ELR (cell line): ENCODE measurements at places on chromosomes 1 and 21.

GRCh38 chr1:248704606-248705005, 2.0 kb upstream of the OR14I1 start:
- DNase-seq = no peak

DNA sequence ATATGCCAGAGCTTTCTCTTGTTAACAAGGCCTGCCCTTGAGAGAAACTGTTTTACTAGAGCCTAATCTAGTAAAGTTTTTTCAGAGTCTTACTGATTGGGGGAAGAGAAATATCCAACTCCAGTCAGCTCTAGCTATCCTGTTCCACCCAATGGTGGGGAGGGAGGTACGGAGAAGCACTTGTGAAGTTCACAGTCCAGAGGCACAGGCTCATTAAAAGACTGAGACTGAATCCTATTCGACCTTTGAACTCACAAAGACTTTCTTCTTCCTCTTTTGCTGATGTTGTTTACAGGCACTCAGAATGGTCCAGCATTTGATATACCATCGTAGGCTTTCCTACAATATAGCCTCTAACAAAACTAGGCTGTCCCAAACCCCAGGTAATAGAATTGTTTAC, 15.5 kb upstream of the SFT2D2 start:
- no peak for DNase-seq

GRCh38 chr1:119366424-119366823, 2.2 kb upstream of the HAO2 start:
- no peak for DNase-seq

- no peak for DNase-seq
Observed at GRCh38 chr1:18936814-18937481, 19.5 kb downstream of the IFFO2 start.

DNA sequence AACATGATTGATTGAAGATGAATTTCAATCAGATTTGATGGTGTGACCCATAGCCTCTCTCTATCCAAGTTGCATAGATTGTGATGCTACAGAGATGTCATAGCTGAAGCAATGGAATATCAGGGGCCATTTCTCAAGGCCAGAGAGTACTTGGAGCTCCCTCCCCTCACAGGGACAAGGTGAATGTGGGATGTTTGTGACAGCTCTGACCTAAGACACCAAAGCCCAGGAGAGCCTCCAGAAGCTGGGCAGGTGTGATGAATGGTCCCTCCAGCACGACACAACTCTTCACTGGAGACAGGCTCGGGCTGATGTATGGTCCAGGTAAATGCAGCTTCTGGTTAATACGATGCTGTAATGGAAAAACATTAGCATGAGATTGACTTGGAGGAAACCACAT, 101.0 kb upstream of the ZC3H12A start:
- DNase-seq = no peak

DNA sequence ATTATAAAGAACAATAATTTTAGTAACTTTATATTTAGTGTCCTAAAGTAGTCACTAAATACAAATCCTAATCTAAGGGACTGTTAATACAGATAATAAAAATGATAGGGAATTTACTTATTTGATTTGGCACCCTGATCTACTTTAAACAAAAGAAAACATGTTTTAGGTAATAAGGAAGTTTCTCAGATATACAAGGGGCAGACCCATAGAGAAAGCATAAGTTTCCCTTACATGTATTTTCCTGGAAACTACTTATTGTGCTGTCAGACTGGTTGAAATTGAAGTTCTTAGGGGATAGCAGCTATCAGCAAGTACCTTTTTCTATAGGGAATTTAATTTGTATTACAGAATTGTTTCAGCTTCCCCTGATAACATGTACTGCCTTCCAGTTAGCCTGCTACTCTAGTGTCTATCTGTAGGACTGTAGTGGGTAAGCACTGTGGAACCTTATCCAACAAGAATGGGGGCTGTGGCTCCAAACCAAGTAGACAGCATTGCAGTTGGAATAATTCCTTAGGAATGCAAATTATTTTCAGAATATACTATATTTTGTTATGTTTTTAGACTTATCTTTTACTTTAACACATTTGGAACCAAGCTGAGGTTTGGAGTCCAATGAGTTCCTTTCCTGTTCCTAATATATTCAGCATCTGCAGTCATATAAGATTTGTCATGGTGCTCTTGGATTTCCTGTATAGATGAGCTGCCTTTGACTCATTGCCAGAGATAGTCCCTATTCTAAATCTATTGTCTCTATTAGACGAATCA, 14.7 kb downstream of the MSH4 start:
- DNase-seq = peak; percentile 86

GRCh38 chr1:71074681-71075080, 6.2 kb downstream of the ZRANB2 start:
- DNase-seq = peak; percentile 26

DNA sequence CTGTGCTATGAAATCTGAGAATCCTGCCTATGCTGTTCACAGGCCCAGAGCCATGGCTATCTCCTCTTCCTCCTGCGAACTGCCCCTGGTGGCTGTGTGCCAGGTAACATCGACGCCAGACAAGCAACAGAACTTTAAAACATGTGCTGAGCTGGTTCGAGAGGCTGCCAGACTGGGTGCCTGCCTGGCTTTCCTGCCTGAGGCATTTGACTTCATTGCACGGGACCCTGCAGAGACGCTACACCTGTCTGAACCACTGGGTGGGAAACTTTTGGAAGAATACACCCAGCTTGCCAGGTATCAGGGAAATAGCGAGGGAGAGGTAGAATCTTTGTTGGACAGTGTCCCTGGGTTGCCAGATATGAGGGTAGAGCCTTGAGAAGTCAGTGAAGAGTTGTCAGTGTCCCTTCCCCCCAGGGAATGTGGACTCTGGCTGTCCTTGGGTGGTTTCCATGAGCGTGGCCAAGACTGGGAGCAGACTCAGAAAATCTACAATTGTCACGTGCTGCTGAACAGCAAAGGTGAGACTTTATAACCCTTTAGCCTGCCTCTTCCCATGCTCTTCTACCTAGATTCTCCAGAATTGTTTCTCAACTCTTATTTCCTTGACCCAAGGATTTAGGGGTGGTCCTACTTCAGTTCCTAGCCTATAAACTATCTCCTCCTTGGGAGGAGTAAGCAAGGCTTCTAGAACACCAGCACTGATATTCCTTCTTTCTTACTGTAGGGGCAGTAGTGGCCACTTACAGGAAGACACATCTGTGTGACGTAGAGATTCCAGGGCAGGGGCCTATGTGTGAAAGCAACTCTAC, 1.4 kb downstream of the NIT1 start:
- DNase-seq = peak; percentile 84

DNA sequence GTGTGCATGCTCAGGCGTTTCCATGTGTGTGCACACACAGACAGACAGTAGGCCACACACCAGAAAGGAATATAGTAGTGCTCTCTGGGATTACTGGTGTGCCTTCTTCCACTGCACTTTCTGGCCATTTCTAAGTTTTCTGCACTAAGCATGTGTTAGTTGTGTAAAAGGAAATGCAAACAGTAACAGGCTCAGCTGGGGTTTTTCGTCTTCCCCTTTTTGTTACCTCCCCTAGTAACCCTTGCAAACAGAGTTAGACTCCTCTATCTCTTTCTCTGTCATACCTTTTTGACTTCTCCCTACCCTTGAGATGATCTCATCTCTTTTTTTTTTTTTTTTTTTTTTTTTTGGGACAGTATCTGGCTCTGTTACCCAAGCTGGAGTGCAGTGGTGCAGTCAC, 196.3 kb downstream of the SDCCAG8 start:
- no peak for DNase-seq

DNA sequence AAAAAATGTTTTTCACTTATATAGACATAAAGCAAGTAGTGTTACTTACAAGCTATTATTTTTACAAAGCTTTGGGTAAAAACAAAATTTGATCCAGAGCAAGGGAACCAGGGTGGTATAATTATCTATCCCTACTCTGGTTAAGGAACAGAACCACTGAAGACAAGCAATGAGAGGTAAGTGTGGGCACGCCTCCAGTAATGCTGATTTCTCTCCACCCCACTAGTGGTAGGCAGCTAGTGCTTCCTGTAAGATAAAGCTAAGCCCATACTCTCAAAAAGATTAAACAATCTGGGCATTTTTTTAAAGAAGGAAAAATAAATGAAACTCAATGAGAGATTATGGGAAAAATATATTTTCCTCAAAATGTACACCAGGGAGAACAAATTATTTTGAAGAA, 22.1 kb downstream of the TFB2M start:
- DNase-seq = no peak

DNA sequence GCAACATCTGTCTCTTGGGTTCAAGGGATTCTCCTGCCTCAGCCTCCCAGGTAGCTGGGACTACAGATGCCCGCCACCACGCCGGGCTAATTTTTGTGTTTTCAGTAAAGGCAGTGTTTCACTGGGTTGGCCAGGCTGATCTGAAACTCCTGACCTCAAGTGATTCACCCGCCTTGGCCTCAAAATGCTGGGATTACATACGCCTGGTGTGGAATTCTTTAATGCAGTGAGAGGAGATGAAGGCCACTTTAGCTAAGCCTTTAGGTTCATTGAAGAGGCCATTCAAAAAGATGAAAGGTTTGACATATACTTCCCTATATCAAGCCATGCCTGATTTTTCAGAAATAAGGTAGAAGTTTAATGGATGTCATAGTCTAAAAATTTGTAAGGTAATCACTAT, 162.7 kb downstream of the ST6GALNAC3 start:
- no peak for DNase-seq

DNA sequence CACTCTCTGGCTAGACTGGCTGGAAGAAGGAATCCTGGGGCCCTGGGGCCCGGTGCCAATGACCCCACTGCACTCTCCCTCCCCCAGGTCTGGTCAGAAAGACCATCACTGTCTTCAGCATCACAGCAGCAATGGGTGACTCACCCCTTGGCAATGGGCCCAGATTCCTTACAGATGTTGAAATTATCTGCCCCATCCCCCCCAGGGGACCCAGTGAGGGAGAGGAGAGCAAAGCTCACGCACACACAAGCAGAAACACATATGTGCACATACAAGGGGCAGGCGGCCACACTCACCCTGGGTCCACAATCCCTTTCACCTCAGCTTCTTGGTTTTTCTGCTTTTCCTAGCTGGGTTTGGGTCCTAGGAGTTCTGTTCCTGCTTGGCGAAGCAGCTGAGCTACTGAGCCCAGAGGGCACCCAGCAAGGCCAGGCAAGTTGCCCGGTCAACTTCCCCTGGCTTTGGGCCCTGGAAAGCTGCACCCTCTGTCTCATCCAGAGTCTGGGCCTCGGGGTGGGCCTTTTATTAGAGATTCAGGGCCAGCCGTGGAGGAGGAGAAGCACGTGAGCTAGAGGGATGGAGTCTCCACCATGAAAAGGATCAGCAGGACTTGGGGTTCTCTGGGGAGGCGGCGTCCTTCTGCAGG, 2.6 kb downstream of the COL16A1 start:
- DNase-seq = peak; percentile 98

- DNase-seq = peak; percentile 83
Observed at GRCh38 chr1:93080179-93080823, 1.2 kb downstream of the MTF2 start.

DNA sequence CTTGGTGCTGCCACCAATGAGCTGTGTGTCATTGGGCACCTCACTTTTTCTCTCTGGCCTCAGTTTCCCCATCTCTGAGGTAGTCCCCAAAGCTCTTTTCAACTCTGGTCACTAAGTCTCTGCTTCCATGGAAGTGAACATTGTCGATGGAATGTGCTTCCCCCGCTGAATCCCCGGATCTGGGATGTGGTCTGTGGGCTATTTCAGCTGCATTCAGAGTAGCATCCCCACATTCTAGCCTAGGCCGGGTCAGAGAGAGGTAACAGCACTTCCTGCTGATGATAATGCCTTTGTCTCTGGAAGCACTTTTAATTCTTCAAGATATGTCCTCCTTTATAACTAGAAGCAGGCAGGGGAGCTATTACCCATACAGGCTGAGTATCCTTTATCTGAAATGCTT, 29.8 kb downstream of the RASSF5 start:
- DNase-seq = peak; percentile 47

DNA sequence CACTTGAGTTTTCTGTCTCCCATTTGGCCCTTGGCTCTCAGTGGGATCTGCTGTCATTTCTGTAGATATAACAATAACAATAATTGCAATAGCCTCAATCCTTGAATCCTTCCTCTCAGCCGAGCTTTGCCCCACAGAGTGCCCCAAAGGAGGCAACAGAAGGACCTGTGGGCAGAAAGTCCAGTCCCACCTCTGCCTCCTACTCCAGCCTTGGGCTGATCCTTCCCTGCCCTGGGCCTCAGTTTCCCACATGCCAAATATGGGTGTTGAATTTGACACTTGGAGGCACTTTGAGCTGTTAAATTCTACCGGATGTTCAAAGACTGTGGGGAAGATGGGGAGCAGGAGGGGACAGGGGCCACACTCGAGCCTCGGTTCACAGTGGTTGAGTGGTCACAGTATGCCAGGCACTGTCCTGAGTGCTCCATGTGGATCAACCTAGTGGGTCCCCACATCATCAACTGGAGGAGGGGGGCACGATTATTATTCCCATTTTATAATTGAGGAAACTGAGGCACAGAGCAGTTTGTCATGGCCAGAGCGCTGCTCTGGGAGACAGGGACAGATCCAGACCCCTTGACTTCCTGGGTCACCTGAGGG, 307.1 kb downstream of the MATN1 start:
- DNase-seq = no peak

- DNase-seq = no peak
Observed at GRCh38 chr1:43942411-43942810, 4.3 kb upstream of the IPO13 start.
